ENCODE measurements at places on chromosomes 5 and 9. TPM values are rescaled to one million over a fixed set of nuclear protein-coding genes. Genes with fewer than 3 reads are reported as not detected.
A peak's percentile ranks its signal among the peaks of the same experiment; 100 is the strongest.

Gene NIPAL4
- polyA plus RNA-seq, result not detected

Gene ACTBL2
- not detected for polyA plus RNA-seq

Gene PAEP
- not detected for polyA plus RNA-seq

Gene DDX4
- not detected for polyA plus RNA-seq

Gene GABBR2
- 0.04 TPM for polyA plus RNA-seq

GRCh38 chr9:128249908-128250838 is 25.6 kb downstream of the GOLGA2 start:
- no peak overlapping the region for H3K27ac ChIP-seq
- H3K4me3 ChIP-seq, result peak overlapping the region; percentile 9
- peak; percentile 81 for DNase-seq
- H3K4me1 ChIP-seq, result peaks cover 22% of the 10 kb centered on the region
- H3K36me3 ChIP-seq, result no peaks in the 10 kb centered on the region
- H3K27me3 ChIP-seq, result peaks cover 27% of the 10 kb centered on the region

- no peak overlapping the region for H3K4me3 ChIP-seq
- no peaks in the 10 kb centered on the region for H3K4me1 ChIP-seq
- no peaks in the 10 kb centered on the region for H3K27me3 ChIP-seq
- DNase-seq, result no peak
These were observed 115.2 kb downstream of the CRB2 start for GRCh38 chr9:123470991-123471770.

DNA sequence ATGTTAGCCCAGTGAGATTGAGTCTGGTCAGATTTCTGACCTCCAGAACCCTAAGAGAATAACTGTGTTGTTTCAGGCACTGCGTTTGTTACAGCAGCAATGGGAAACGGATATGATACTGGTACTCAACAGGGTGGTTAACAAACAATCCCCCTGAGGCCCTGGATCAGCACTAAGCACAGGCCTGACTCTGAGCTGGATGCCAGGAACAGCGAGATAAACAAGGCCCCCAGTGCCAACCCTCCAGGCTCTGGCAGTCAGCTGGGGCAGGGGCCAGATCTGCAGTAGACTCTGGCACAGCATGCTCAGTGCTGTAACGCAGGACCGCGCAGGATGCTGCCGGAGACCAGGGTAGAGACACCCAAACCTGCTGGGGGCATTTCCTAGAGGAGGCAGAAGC is 22.1 kb downstream of the CPLX2 start:
- no peaks in the 10 kb centered on the region for H3K27me3 ChIP-seq
- H3K36me3 ChIP-seq, result no peaks in the 10 kb centered on the region
- H3K4me1 ChIP-seq, result no peaks in the 10 kb centered on the region
- peak; percentile 44 for DNase-seq
- no peak overlapping the region for H3K4me3 ChIP-seq
- no peak overlapping the region for H3K27ac ChIP-seq

DNA sequence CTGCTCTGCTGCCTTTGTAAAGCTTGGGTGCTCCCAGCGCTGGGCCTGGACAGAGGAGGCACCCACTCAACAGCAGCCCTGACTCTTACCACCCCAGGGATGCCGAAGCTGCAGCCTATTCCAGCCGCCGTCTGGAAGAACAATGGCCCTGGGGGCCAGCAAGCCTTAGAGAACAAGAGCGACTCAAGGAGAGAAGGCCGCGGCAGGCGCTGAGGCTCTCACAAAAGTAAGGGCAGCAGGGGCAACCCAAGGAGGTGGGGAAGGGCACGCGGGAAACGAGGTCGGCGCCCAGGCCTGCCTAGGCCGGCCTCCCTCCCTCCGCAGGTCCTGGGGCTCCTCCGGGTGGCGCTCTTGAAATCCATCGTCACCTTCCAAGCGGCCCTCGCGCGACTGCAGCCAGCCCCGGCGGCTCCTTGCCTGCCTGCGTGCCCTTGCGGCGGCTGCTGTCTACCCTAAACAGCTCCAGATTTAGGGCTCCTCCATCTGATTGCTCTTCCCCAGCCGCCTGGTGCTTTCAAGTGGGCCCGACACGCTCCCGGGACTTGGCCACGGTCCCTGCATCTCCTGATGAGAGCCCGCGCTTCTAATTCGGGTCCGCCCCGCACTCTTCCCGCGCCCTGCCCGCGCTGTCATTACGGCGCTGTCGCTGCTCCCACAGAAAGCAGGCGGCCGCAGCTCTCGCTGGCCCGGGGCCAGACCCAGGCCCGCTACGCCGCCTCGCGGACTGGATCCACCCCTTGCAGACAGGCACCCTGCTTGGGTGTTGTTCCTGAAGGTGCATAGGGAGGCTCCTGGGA is 213.3 kb downstream of the SEMA6A start:
- no peaks in the 10 kb centered on the region for H3K27me3 ChIP-seq
- no peaks in the 10 kb centered on the region for H3K36me3 ChIP-seq
- DNase-seq, result peak; percentile 84
- peak overlapping the region; percentile 75 for H3K27ac ChIP-seq

- DNase-seq, result no peak
- no peaks in the 10 kb centered on the region for H3K36me3 ChIP-seq
- no peak overlapping the region for H3K27ac ChIP-seq
These were observed 129.7 kb downstream of the ARL15 start for GRCh38 chr5:54180630-54181031.

- H3K4me3 ChIP-seq, result no peak overlapping the region
- peak; percentile 86 for DNase-seq
- peaks cover 27% of the 10 kb centered on the region for H3K27me3 ChIP-seq
- no peaks in the 10 kb centered on the region for H3K4me1 ChIP-seq
These were observed 4.0 kb upstream of the TMEM250 start for GRCh38 chr9:136122425-136123383.

DNA sequence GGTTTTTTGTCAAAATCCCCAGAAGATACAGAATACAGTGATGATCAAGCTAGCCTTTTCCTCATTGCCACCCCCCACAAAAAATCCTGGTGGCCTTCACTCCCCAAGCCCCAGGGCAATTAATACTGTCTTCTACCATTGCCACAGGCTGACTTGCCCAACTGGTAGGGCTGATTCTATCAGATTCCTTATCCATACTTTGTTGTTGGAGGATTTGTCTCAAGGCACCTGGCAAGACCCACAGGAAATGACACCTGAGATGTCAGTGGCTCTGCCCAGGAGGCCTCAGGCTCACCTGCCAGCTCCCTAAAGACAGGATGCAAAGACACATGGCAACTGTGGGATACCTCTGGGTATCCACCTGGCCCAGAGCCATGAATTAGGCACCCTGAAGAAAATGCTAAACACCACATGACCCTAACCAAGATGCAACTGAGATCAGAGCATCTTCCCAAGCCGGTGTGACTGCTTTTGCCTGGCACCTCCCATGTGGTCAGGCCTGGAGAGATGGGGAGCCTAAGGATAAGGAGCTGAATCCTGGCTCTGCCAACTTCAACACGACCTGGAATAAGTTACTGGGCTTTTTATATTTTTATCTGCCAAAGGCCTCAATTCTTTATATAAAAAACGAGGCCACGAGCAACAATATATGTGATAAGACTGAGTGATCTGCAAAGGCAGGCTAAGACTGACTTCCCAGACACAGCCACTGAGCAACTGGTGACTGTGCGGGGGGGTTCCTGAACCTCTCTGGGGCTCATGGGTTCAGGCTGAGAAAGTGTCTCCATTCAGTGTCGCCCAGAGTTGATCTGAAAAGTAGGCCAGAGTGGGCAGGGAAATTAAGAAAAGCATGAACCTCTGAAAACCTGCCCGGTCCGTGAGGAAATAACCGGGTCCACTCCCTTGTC is 944 bp downstream of the ATOX1 start:
- peak overlapping the region; percentile 88 for H3K27ac ChIP-seq
- H3K36me3 ChIP-seq, result no peaks in the 10 kb centered on the region
- H3K27me3 ChIP-seq, result no peaks in the 10 kb centered on the region
- H3K4me1 ChIP-seq, result peaks cover 25% of the 10 kb centered on the region
- DNase-seq, result no peak
- H3K4me3 ChIP-seq, result peak overlapping the region; percentile 87

DNA sequence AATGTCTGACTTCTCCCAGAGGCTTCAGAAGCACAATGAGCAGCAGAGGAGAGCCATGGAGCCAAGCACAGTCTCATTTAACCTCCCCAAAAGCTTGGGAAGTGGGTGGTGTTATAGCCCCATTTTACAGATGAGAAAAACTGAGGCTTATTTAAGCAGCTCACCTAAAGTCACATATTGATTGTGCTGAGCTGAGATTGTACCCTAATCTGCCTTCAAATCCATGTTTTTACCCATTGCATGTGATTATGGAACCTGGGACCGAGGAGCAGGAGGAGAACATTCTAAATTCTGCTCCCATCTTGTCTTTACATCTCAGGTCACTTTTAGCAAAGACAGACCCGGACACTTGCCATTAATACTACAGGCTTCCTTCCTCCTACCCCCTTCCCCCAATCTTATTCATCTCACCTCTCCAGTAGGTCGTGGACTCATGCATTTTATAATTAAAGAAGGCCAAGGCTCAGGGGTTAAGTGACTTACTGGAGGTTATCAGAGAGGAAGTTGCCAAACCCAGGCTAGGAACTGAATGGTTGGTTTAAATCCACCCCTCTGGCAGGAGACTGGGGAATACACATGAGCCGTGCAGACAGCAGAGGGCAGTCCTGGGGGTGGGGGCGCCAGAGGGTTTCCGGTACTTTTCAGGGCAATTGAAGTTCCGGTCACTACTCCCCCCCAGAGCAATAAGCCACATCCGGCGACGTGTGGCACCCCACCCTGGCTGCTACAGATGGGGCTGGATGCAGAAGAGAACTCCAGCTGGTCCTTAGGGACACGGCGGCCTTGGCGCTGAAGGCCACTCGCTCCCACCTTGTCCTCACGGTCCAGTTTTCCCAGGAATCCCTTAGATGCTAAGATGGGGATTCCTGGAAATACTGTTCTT is 51.0 kb upstream of the IL17B start:
- peaks cover 52% of the 10 kb centered on the region for H3K36me3 ChIP-seq
- H3K27me3 ChIP-seq, result no peaks in the 10 kb centered on the region
- no peak overlapping the region for H3K4me3 ChIP-seq

DNA sequence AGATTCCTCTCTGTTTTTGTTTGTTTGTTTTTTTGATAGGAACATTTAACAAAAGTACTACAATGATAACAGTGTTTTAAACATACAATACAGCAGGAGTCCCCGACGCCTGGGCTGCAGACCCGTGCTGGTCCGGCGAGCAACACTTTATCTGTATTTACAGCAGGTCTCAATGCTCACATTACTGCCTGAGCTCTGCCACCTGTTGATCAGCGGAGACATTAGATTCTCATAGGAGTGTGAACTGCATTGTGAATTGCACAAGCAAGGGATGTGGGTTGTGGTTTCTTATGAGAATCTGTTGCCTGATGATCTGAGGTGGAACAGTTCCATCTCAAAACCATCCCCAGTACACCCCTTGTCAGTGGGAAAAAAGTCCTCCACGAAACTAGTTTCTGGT is 1068.5 kb upstream of the CDH10 start:
- no peak for DNase-seq
- H3K27me3 ChIP-seq, result no peaks in the 10 kb centered on the region
- no peaks in the 10 kb centered on the region for H3K4me1 ChIP-seq
- H3K27ac ChIP-seq, result no peak overlapping the region

DNA sequence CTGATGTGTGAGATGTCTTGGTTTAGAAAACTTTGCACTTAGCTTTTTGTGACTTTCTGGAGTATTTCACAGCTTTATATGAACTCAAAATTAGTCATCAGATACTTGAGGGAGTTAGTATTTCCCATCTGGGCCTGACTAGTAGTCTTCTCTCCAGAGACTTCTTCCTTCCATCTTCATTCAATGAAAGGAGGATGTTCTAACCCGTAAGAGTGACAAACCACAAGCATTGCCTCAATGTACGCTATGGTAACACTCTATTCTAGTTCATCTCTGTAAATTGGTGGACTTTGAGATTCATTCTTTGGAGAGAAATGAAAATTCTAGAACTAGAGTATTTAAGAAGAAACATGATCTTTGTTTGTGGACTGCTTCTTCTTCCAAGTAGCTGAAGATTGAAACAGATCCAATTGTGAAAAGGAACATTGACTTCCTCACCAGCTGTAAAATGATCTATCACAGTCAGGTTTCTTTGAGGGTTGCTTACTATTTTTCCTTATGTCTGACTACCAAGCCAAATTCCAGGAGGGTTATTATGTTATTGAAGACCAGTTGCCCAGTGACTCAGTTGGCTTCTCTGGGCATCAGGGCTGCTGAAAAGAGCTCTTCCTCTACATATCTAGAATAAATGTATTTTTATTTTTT is 157.6 kb downstream of the SLC12A2 start:
- no peaks in the 10 kb centered on the region for H3K36me3 ChIP-seq
- H3K27ac ChIP-seq, result no peak overlapping the region
- peaks cover 14% of the 10 kb centered on the region for H3K4me1 ChIP-seq
